ENCODE measurements at places on chromosomes 4 and X.

GRCh38 chr4:98786866-98787265, 128.5 kb upstream of the TSPAN5 start:
- DNase-seq = no peak

DNA sequence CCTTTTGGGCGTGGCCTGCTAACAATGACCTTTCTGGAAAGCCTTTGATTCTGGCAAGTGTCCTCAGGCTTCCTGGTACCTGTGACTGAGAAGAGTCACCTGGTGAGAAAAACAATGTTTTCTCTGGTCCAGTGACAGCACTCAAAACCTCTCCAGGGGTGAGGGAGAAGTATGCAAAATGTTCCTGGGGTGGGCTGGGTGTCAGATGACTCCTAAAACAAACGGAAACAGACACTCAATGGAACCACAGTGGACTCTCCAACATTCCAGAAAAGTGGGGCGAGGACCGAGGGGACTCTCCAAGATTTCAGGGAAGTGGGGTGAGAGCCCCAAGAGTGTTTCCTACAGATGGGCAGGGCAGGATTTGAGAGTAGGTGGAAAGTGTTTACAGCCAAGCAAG, 69.5 kb downstream of the ANAPC4 start:
- no peak for DNase-seq

DNA sequence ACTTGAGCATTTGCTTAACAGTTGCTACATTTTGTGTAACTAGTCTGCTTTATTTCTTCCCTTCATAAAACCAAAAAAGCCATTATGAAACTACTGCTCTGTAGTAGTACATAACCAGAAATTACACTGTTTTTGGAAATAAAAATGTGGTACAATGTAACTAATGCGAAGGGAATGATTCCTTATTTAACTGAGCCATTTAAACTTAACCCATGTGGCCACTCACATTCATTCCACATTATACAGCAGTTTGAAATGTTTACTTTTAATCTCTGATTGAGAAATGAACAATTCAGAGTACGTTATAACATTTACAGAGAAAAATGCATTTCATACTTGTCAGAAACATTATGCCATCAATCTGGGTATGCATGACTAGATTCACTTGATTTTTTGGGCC, 94.2 kb downstream of the NYX start:
- no peak for DNase-seq

DNA sequence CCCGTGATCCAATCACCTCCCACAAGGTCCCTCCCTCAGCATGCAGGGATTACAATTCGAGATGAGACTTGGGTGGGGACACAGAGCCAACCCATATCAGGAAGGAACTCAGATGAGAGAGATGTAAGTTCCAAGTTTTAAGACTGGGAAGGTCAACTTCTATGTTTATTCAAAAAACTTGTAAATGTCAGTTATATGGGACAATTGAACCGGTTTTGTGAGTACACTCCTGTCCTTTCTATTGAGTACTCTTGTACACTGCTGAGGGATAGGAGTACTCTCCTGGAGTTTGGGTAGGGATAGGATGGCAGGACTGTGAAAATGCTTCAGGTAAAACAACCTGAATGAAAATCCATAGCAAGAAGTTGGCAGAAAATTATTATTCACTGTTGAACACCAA, 239.1 kb downstream of the ZNF674 start:
- no peak for DNase-seq

DNA sequence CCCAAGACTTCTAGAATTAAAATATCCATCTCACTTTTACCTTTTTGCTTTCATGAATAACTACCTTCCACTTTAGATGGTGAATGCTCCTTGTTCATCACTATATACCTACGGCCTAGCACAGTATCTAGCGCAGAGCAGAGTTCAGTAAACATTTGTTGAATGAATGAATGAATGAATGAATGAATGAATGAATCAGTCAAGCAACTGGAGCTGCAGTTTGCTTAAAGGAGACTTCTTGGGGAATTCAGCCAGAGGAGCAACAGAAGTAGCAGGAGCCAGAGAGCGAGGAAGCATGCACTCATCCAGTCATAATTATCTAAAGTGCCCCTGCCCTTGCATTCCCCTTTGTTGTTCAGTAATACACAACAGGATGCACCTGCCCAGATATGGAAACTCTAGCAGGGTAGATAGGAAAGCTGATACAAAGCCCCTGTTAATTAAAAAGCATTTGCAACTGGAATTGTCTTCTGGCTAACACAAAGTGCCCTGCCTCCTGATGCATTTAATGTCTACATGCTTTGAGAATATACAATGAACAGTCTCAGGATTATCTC, 103.0 kb upstream of the MBNL3 start:
- no peak for DNase-seq
